NCI-H1436 treated with DMSO at 0.1 percent for 48 hours (cell line): ENCODE measurements at places on chromosomes 1 and 21.

- DNase-seq: no peak
Measured at GRCh38 chr1:212607913-212608391, 609 bp upstream of the ATF3 start.

- DNase-seq: peak; percentile 41
Measured at GRCh38 chr1:246647113-246647512, 77.1 kb upstream of the SCCPDH start.

DNA sequence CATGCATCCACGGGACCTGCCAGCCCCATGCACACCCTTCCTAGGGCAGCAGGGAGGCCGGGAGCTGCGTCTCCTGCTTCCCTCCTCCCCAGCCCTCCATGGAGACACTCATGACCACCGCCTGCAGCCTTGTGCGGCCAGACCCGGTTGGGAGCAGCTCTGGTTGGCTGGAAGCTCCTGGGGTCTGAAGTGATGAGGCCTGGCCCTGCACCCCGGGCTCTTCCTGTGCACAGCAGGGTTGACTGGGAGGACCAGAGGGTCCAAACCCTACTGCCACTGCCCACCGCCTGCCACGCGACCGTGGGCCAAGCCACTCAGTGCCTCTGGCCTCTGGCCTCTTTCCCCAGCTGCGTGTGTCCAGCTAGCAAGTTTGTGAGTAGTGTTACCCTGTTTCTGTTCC is 111.1 kb upstream of the COL6A1 start:
- no peak for DNase-seq

- DNase-seq: no peak
Measured at GRCh38 chr1:155309423-155310021, 856 bp downstream of the FDPS start.

DNA sequence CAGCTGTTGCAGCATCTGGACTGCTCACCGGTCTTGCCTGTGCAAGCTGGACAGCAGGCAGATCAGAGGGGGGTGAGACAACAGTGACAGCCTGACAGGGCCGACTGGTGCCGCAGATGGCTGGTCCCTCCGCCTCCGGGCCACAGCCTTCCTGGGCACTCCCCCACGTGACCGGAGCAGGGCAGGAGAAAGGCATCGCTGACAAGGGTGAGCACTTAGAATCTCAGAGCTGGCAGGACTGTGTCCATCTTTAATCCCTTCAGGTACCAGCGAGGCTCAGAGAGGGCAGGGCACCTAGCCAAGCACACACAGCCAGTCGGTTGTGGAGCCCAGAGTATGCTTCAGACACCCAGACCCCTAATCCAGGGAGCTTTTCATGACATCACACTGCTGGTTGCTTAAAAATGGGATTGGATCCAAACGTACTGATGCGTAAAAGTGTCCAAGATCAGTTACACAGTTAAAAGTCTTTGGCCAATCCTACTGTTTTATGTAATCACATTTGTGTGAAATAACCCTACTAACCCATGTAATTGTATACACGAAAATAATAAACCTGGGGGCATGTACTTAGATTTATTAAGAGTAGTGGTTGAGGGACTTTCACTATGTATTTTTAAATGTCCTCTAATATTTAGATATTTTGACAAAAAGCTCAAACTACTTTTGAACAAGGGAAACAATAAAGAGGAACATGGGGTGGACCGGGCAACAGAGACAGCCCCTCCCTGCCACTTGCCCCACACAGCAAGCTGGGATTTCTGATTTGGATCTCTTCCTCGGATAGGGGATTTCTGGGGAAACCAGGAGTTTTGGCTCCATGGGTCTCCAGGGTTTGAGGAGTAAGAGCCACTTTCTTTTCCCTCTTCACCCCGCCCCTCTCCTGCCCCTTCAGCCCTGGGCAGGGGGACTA is 758 bp upstream of the CNTN2 start:
- DNase-seq: no peak

DNA sequence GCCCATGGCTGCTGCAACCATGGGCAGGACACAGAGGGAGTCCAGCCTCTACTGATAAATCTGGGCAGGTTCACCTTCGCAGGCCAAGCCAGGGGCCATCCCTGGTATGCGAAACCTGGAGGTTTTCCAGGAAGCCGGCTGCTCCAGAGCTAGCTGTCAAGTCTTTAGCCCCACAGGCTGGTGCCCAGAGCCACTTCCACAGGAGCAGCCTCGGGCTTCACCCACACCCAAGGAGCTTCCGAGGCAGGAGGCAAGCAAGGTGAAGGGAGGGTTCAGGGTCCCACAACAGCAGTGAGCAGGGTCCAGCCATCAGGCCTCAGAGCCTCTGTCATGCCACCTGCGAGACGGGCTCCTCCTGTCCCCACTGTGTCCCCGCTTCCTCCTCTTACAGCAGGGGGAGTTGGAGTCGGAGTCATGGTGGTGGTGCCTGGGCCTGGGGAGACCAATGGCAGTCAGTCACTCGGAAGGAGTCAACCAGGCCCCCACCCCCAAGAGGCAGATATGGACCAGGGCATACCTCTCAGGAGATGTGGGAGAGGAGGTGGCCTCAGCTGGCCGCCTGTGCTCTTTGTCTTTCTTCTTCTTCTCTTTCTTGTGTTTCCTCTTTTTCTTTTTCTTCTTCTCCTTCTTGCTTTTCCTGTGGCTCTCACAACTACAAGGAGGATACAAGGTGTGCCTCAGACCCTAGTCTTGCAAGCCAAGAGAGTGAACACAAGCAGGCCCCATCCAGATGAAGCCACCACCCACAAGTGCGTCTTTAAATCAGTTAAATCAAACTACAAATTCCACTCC is 2.1 kb downstream of the C1orf35 start:
- no peak for DNase-seq

DNA sequence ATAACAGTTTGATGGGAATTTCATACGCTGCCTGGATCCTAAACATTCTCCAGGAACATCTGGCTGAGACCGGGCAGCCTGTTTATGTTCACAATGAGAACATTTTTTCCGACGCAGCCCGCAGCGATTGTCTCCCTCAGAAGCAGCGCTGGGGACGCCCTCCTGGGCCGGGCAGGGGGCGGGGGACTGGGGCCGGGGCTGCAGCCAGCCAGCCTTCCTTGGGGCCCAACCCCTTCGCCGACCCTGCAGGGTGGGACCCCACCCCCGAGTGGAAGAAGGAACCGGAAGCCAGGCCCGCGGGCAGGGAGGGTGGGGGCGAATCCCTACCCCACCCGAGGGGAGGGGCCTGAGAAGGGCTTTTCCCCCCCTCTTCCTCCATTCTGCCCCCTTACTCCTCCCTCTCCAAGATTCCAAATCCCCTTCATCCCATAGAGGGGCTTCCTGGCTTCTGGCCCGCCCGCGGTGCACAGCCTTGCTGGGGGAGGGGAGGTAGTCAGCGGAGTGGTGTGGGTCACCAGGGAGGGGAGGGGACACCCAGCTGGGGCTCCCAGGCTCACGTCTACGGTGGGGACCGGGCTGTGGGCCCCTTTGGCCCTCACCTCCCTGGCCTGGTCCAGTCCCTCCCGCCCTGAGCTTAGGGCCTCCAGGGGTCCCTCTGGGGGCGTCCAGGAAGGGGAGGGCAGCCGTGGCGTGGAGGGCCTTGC is 60.6 kb downstream of the WNT9A start:
- DNase-seq: no peak

GRCh38 chr1:52867087-52867863 is 24.7 kb downstream of the ZYG11A start:
- no peak for DNase-seq

DNA sequence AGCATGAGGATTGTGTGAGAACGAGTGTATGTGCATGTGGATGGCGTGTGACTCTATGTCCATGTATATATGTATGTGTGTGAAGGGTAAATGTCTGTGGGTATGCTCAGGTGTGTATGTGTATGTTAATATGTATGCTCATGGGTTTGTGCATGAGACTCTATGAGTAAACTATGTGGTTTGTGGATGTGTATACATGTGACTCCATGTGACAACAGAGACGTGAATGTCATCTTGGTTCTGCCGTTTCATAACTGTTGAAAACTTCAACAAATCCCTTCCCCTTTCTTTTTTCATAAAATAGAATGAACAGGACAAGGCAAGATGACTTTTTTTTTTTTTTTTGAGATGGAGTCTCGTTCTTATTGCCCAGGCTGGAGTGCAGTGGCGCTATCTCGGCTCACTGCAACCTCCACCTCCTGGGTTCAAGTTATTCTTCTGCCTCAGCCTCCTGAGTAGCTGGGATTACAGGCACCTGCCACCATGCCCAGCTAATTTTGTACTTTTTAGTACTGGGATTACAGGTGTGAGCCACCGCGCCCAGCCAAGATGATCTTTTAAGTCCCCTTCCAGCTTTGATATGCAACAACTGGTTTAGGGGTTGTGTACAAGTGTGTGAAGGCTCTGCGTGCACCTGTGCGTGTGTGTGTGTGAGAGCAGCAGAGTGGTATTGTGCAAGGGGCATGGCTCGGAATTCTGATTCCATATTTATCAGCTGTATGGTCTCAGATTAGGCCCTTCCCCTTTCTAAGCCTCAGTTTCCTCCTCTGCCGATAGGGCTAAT is 106.3 kb downstream of the EBNA1BP2 start:
- DNase-seq: no peak

DNA sequence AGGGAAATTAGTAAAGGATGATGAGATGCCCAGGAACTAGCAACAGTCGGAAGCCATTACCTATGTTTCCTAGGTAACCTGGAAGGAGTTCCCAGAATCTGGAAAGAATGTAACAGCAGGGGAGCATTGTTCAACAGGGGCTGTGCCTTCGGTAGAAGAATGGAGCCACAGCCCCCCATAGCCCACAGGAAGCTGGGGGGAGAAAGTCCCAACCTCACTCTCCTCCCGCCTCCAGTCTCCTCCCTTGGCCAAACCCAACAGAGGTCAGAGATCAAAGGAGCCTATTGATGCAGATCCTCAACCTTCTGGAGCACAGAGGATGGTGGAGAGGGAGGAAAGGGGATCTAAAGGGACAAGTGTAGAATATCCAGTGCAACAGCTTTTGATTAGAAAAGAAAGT is 131.5 kb upstream of the SLC44A3 start:
- DNase-seq: no peak

GRCh38 chr1:243748706-243749283 is 101.2 kb downstream of the AKT3 start:
- DNase-seq: peak; percentile 79
